ENCODE measurements at places on chromosomes 3 and 15.

DNA sequence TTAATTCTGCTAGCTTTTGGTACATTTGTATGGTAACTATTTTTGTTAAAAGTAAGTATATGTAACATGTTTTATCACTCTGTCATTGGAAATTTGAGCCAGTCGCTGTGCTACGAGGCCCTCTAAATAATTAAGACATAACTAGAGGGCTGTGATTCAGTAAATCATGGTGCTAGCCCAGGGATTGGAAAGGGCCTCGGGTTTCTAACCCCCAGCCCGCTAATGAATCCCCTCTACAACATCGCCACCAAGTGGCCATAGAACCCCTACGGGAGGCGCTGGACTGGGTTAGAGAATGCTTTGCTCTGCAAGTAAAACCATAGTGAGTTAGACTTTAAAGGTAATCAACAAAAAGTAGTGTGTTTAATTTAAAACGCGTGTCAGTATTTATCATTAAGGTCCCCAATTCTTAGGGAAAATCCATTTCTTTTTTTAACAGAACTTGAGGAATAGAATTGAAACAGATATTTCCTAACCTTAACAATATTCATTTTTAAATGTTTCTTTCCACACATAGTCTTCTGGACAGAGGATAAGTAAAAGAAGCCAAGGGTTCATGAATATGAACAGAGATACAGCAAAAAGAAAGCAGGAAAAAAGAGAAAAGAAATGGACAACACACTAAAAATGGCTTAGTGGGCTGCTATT is 744.7 kb downstream of the EPHA3 start:
- DNase-seq = no peak

GRCh38 chr3:113297287-113297686 is 85.9 kb downstream of the BOC start:
- no peak for DNase-seq

DNA sequence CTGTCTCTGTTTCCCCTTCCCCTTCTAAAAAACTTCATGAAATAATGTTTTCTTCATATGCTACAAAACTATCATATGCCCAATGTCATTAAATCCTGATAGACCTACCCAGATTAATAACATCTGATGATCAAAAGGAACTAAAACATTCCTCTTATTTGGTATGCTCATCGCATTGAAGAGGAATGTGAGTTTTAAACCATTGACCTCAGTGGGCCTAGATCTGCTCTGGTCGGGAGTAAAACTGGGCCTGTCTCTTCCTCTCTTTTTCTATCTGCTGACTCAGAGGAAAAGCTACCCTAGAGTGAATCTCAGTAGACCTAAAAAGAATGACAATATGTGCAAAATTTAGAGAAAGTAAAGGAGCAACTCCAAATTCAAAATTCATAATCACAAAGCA is 275.8 kb downstream of the SATB1 start:
- no peak for DNase-seq

GRCh38 chr3:10273702-10274305 is 18.9 kb downstream of the GHRL start:
- DNase-seq = no peak

DNA sequence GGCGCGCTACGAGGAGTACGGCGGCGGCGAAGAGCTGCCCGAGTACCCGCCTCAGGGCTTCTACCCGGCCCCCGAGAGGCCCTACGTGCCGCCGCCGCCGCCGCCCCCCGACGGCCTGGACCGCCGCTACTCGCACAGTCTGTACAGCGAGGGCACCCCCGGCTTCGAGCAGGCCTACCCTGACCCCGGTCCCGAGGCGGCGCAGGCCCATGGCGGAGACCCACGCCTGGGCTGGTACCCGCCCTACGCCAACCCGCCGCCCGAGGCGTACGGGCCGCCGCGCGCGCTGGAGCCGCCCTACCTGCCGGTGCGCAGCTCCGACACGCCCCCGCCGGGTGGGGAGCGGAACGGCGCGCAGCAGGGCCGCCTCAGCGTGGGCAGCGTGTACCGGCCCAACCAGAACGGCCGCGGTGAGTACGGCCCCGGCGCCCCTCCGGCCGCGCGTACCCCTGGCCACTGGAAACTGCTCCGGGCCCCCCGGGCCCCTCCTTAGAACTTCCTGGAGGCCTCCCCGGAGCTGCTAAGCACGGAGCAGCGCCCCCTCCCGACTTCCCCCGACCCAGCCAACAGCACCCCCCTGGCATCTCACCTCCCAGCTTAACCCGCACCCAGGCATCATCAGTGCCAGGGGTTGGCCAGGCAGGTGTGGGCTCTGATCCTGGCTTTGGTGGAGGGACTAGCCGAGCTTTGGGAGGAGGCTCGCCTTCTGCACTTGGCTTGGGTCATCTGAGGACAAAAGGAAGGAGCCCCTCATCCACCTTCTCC is 1.4 kb downstream of the LOXL1 start:
- peak; percentile 74 for DNase-seq

- no peak for DNase-seq
These were observed 55.2 kb downstream of the TIPARP start for GRCh38 chr3:156729460-156730179.

GRCh38 chr15:70794596-70795310 is 31.4 kb upstream of the UACA start:
- no peak for DNase-seq

DNA sequence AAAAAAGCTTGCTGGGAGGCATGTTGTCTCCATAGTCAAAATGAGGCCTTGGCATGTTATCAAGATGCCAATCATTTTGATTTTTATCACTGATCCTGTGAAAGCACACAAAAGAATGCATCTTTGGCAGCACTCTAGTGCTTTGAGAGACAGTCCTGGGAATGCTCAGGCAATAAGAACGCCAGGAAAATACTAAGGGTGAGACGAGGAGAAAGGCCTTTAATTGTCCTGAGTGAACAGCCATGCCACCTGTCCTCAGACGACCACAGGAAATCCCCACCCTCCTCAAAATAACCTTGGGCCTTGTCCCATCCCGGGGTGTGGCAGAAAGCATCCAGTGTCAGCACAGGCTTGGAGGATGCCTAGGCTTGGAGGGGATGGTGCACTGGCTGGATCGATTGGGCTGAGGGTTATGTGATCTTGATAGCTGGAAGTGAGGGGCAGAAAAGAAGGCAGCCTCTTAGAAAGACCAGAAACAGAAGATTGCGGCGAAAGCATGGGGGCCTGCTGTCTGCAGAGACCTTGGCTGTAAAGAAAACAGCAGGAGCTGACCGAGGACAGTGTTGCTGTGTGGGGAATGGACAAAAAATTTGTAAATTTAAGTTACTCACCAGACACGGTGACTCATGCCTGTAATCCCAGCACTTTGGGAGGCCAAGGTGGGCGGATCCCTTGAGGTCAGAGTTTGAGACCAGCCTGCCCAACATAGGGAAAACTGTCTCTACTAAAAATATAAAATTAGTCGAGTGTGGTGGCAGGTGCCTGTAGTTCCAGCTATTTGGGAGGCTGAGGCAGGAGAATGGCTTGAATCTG is 7.3 kb downstream of the TMEM158 start:
- no peak for DNase-seq

- DNase-seq = no peak
These were observed 339.2 kb downstream of the FOXP1 start for GRCh38 chr3:71244153-71244825.

GRCh38 chr15:79373728-79374127 is 58.4 kb upstream of the MINAR1 start:
- no peak for DNase-seq

- DNase-seq = no peak
These were observed 628.4 kb upstream of the ALCAM start for GRCh38 chr3:104738271-104738670.

- DNase-seq = no peak
These were observed 7.7 kb upstream of the IRAK2 start for GRCh38 chr3:10157031-10157430.

GRCh38 chr3:15339786-15340215 is 7.4 kb upstream of the SH3BP5 start:
- DNase-seq = no peak

GRCh38 chr3:144148356-144148755 is 176.7 kb downstream of the DIPK2A start:
- DNase-seq = no peak

- DNase-seq = no peak
These were observed 152.2 kb downstream of the ALCAM start for GRCh38 chr3:105518806-105519418.

GRCh38 chr3:187662848-187663409 is 7.3 kb downstream of the SST start:
- DNase-seq = no peak

DNA sequence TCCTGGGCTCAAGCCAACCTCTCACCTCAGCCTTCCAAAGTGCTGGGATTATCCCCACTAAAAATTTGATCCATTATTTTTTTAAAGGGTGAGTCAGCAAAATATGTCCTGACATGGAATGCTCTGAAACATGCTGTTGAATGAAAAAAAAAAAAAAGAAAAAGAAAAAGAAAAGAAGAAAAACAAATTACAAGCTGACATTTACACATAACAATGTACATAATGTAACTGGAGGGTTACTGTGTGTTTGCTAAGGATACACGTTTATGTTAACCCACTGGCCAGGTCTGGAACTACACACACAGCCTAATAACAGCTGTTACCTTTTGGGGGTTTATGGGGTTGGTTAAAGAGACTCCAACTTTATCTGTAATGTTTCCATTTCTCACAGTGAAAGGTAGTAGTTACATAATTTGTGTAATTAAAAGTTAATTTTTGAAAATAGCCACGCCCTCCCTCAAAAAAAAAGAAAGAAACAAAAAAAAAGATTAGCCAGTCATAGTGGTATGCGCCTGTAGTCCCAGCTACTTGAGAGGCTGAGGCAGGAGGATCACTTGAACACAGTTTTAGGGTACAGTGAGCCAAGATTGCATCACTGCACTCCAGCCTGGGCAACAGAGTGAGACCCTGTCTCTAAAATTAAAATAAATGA is 3.1 kb upstream of the MESP2 start:
- no peak for DNase-seq

GRCh38 chr3:195043607-195044339 is 227.2 kb downstream of the XXYLT1 start:
- no peak for DNase-seq

DNA sequence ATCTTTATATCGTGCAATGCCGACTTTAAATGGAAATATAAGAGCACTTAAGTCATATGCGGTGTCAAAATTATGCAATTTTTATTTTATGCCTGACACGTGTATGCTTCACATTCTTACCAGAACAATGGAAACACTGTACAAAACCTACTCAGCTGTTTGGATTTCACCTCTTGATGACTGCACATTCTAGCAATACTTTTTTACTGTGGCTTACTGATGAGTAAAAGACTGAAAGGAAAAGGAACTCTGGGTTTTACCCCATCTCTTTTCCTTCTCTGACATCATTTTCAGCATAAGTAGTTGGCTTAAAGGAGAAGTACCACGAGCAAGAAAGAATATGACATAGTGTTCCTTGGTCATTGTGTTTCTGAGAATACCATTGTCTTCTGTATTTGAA is 142.8 kb downstream of the POLR2M start:
- DNase-seq = no peak

GRCh38 chr3:117893638-117894037 is 1141.0 kb downstream of the IGSF11 start:
- no peak for DNase-seq

GRCh38 chr3:58361866-58362265 is 29.2 kb downstream of the PXK start:
- DNase-seq = no peak

- no peak for DNase-seq
These were observed 14.6 kb upstream of the LMOD3 start for GRCh38 chr3:69137005-69137404.

DNA sequence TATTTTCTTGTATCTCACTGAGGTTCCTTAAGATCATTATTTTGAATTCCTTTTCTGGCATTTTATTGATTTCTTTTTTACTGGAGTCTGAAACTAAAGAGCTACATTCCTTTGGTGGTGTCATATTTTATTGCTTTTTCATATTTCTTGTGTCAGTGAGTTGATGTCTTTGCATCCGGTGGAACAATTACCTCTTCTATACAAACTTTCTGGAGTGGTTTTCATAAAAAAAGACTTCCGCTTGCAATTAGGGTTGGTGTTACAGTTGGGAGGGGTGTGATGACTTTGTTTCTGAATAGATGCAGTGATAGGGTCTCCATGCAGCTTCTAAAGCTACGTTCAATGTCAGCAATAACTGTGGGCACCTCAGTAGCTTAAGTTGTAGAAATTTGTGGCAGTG is 181.7 kb downstream of the LPP start:
- DNase-seq = no peak

- no peak for DNase-seq
These were observed 34.1 kb downstream of the CCDC191 start for GRCh38 chr3:114022145-114022802.

- DNase-seq = no peak
These were observed 24.7 kb downstream of the ZNF80 start for GRCh38 chr3:114212646-114213045.

Data from stimulated activated CD4-positive, alpha-beta T cell treated with anti-CD3 and anti-CD28 coated beads, Interleukin-4, amount 100 ng/mL, for 4 hours (primary cell).